ENCODE measurements at places on chromosomes 2 and 18.

- no peak for DNase-seq
Observed at GRCh38 chr2:95670167-95670566, 78.4 kb downstream of the TRIM43 start.

GRCh38 chr2:23230885-23231284 is 154.1 kb upstream of the KLHL29 start:
- no peak for DNase-seq

- no peak for DNase-seq
Observed at GRCh38 chr2:44895061-44895460, 46.4 kb upstream of the SIX3 start.

GRCh38 chr2:220165401-220165800 is 538.0 kb downstream of the SLC4A3 start:
- no peak for DNase-seq

DNA sequence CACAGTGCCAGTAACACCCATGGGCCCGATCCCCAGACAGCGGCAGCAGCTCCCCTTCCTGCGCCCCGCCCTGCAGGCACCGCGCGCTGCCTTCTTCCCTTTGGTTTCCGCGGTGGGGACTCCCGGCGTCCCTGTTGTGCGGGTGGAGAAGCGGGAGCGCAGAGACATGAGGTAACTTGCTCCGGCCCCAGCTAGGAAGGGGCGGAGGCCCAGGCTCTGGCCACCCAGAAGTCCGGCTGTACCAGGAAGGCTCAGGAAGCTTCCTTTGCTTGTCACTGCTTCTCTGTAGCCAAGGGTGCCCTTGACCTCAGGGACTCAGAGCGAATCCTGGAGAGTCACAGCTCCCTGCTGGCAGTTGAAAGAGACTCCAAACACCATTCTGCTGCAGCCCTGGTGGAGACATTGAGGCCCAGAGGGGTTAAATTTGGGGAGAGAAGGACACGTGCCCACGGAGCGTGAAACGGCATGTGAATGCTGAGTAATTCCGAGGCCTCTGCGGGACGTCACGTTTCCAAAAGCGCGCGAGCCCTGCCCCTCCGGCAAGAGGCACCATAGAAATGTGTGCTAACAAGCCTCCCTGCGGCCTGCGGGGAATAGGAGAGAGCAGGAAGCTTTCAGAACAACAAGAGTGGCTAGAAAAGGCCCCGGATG is 6.7 kb upstream of the ADCY3 start:
- peak; percentile 5 for DNase-seq

- DNase-seq: no peak
Observed at GRCh38 chr18:61910101-61910500, 17.3 kb upstream of the RNF152 start.

DNA sequence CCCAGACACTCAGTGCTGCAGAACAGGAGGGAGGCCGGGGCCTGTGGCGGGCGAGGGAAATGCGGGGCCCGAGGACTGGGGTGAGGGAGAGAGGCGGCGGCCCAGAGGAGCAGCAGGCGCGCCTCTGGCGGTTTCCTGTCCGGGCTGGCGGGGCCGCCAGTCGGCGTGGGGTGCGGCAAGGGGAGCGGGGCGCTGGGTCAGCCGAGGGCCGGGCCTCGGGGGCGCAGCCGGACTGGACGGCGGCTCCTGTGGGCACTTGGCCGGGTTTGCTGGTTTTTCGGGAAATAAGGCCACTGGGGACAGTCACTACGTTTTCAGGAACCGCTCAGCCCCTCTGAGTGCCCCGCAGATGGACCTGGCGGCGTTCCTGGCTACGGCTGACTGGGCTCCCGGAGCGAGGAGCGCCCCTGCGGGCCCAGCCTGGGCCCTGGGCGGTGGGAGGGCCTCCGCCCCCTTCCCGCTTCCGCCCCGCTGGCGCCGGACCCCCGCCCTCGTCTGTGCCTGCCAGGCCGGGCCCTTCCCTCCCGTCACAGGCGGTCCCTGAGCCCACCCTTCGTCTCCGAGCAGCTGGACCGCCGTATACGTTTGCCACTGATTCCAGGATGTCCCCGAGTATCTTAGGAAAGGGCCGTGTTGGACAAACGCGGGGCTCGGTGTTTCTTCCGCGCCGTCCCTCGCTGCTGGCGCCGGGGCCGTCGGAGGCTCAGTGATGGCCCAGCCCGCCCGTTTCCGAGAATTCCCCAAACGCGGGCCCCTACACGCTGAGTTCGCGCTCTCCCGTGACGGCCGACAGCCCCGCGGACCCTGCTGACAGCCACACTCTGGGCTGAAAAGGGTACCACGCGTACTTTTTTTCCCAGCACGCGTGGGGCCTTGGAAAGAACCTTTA is 84.6 kb downstream of the FAM210A start:
- DNase-seq: no peak

DNA sequence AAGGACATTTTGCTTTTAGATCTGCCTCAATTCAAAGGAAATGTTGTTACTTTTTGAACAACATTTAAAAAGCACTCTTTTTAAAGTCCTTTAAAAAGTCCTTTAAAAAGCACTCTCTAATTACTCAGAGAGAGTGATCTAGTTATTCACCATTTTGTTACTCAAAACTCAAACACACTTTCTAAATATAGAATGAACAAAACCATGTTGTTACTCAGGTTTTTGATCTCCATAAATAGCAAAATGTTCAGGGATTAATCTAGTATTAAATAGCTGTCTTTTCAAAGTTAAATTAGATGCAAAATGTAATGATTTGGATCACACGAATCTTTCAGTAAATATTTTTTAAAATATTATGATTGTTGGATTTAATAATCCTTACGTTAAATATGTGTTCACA is 143.5 kb upstream of the BOD1L2 start:
- no peak for DNase-seq

DNA sequence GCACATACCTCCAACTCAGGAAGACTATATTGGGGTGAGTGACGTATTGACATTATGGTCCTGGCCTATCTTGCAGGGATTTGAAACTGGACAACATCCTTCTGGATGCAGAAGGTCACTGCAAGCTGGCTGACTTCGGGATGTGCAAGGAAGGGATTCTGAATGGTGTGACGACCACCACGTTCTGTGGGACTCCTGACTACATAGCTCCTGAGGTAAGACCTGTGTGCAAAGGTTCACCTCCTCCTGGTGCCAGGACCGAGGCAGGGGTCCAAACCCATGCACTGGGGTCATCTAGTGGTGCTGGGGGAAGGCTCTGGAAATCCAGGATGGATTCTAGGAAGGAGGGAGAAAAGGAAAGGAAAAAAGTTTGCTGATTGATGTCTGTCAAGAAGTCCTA is 152.2 kb upstream of the EPAS1 start:
- DNase-seq: no peak

Measured in activated naive CD4-positive, alpha-beta T cell (primary cell).